ENCODE measurements at places on chromosomes 11 and 22.

DNA sequence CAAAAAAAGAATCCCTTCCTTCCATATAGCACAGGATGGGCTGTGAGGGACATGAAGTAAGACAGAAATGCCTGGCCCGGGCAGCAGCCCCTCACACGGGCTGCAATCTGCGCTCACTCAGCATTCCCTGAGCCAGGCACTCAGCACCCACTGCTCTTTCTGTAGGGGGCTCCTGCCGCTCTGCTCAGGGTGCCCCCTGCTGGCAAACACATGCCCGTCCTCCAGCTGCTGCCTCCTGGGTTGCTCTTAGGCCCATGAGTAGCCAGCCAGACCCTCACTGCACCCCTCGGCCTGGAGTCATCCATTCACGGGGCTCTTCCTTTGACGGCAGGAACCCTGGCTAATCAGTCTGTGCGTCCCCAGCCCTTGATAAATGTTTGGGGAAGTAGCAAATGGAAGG, 6.9 kb downstream of the MCAT start:
- DNase-seq = peak; percentile 68

DNA sequence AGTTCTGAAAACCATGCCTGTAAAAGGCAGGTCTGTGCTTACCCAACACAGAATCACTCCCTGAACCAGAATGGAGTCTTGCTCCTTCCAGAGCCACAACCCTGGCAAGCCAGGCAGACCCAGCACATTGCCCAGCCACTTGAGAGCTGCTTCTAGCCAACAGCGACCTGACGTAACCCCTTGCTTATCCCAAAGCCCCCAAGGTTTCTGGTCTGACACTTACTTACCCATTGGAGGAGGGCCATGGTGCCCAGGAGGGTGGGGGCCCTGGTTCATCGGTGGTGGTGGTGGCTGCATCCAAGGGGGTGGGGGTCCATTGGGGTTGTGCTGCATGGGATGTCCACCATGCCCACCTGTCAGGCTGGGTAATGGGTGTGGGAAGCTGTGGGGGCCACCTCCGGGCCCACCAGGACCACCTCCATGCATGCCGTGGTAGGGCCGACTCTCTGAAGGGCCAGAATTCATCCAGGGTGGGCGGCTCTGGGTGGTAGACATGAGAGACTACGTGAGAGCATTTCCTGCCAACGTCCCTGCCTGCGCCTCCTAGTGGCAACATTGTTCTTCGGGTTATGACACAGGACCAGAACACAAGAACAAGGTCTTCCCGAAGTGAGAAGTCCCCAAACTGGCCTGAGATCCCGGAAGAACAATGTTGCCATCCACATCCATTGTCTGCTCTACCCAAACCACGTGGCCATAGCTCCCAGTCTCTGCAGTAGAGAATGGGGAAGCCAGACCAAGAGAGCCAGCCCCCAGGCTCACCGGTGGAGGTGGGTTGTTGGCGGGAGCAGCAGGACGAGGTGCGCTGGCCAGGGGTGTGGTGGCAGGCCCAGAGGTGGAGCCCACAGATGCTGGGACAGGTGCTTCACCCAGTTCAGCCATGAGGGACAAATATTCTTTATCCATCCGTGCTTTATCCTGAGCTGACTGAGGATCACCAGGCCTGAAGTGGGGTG, 7.8 kb upstream of the PYGM start:
- peak; percentile 70 for DNase-seq

- DNase-seq = no peak
Measured at GRCh38 chr11:36345084-36345511, 49.0 kb downstream of the PRR5L start.

GRCh38 chr11:14676068-14676467, 32.5 kb downstream of the PDE3B start:
- DNase-seq = no peak

DNA sequence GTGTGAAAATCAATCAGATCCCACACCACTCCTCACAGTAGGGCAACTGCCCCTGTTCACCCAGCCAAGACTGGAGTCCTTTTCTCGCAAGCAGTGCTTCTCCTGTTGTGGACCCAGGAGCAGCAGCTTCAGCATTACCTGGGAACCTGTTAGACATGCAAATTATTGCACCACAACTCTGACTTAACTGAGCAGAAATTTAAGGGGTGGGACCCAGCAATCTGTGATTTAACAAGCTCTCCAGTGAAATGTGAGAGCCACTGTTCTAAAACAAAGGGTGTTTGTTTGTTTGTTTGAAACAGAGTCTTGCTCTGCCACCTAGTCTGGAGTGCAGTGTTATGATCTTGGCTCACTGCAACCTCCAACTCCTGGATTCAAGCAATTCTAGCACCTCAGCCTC, 591.4 kb downstream of the SOX6 start:
- no peak for DNase-seq

DNA sequence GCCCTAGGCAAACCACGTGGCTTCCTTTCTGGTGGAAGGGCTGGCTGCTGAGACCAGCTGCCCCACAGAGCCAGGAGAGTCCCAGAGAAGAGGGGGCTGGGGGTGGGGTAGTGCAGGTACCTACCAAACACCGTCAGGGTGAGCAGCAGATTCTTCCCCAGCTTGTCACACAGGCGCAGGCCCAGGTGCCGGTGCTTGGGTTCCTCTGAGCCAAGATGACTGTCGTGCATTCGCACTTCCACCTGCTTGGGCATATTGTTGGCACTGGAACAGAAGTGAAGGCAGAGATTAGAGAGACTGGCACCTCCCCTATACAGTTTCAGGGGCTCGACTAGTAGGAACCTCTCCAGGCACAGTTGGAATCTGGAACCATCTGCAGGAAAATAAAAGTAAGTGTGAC, 102.1 kb downstream of the SLC1A2 start:
- no peak for DNase-seq

DNA sequence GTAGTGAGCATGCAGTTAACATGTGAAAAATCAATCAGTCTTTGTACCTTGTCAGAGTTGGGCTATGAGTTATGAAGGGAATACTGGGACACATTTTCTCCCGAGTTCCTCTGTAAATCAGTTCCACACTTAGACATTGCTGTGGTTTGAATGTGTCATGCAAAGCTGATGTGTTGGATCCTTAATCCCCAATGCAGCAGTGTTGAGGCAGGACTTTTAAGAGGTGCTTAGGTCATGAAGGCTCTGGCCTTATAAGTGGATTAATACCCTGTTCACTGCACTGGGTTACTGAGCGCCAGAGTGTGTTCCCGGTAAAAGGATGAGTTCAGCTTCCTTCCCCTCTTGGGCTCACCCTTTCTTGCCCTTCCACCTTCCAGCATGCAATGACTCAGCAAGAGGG, 742.1 kb upstream of the TENM4 start:
- no peak for DNase-seq
